ENCODE measurements at places on chromosomes 2 and 18.

GRCh38 chr2:19747310-19748072 lies 154.3 kb downstream of the TTC32 start:
- no peak for DNase-seq

DNA sequence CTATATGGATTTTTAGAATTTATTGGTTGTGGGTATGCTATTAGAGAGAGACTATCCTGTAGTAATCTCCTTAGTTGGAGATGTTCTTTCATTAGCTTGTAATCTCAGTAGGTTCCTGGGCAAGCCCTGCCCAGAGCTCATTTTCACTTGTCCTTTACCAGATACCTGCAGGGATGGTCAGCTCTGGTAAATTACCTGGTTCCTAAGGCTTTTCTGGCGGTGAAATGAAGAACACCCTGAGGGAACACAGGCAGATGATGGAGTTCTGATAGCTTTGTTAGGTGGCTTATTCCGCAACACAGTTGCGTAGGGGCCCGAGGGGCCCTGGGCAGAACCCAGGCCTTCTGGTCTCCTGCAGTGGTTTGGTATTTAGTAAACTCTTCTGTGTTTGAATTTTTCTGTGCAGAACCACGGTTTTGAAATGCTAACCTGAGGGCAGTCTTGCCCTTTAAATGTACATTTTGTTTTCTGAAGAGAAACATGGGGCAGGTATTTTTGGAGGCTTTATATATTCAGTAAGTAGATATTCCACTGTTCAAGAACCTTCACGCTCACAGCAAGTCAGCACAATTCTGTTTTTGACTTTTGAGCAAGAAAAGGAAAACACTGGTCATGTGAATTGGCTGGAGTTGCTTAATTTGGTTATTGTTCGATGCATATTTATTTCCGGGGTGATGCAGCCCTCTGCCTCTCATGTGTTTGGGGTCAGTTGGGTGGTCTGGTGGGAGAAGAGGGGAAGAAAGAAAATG lies 22.4 kb downstream of the ZNF532 start:
- no peak for DNase-seq

GRCh38 chr2:97979904-97980303 lies 15.8 kb downstream of the TMEM131 start:
- DNase-seq = no peak

DNA sequence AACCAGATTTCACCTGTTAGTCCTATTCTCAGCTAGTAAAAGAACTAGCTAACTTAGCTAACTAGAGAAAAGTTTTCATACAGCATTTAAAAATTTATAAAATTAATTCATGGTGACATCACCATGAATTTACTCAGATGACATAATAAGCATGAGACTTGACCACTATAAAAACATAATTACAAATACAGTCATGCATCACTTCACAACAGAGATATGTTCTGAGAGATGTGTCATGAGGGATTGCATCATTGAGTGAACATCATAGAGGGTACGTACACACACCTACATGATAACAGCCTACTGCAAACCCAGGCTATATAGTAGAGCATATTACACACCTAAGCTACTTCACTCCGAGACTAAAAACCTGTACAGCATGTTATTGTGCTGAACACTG lies 481.3 kb upstream of the CHAC2 start:
- DNase-seq = peak; percentile 39

- DNase-seq = no peak
Measured at GRCh38 chr2:119254601-119255080, 31.0 kb downstream of the STEAP3 start.

- DNase-seq = no peak
Measured at GRCh38 chr2:95275601-95276243, 1.5 kb downstream of the PROM2 start.

DNA sequence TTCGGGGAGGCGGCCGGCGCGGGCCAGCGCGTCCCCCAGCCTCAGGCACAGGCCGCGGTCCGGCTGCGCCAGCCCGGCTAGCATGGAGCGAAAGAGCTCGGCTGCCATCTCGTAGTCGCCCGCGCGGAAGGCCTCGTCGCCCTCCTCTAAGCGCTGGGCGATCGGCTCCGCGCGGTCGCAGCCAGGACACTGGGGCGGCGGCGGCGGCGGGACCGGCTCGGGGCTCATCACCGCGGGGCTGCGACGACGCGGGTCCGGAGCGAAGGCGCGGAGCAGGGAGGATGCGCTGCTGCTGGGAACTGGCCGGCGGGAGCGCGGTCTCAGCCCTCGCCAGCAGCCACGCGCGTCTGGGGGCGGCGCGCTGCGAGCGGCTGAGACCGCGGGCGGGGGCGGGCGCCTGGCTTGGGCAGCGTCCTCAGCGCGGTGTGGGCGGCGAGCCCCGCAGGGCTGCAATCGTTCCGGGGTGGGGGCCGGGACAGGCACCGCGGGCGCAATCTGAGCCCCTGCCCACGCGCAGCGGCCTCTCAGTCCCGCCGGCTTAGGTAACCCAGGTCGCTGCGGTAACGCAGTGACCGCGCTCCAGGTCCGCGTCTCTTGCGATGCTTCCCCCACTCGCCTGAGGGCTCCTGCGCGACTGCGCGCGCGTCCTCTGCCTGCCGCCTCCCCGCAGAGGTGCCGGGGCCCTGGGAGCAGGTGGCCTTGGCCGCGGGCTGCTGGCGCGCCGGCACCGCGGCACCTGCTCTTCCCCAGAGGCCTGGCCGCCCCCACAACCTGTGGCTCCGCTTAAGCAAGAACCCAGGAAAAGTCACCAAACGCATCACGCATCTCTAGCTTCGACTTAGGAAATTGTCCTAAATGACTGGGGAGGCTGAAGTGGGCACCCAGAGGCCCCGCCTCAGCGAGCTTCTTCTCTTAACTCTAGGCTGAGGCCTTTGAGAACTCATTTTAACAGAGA lies at the start of gene LONRF2:
TSS of gene LONRF2 (minus strand) at position 636 of the 955 bp plus-strand sequence. CDS start at position 228, 408 bp downstream.
- no peak for DNase-seq

DNA sequence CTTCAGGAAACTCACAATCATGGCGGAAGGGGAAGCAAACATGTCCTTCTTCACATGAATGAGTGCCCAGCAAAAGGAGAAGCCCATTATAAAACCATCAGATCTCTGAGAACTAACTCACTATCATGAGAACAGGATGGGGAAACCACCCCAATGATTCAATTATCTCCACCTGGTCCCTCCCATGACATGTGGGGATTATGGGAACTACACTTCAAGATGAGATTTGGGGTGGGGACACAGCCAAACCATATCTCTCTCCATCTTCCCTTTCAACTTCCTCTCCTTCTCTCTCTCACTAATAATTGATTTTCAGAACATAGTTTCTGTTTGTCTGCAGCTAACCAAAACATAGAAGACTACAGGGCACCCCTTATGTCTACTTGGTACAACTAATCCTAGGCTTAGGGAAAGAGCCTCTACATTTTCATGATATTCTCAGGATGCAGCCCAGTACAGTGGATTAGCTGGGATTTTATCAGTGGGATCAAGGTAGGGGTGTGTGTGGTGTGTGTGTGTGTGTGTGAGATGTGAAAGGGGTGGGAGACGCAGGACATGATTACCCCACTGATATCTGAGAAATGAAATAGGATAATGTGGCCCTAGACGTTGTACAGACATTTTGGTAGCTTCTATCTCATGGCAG lies 2.8 kb upstream of the ATF2 start:
- no peak for DNase-seq

GRCh38 chr2:31256611-31257382 lies 22.8 kb downstream of the EHD3 start:
- DNase-seq = no peak
